ENCODE measurements at places on chromosomes 12 and 14.

DNA sequence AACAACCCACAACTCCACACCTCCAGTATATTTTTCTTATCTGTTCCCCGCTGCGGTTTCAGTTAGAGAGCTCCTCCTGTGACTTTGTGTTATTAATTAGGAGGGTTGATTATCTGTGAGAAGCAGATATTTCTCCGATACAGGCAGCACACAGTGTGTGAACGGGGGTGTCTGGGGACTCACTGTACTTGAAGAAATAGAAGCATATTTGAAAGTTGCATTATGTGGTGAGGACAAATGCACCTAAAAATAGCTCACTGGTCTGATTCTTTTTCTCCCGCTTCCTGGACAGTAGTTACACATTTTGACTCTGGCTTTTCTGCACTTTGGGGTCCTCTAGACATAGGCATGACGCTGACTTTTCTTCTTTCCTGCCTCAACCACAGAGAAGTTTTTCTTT lies 277.7 kb downstream of the VRK1 start:
- DNase-seq = no peak

DNA sequence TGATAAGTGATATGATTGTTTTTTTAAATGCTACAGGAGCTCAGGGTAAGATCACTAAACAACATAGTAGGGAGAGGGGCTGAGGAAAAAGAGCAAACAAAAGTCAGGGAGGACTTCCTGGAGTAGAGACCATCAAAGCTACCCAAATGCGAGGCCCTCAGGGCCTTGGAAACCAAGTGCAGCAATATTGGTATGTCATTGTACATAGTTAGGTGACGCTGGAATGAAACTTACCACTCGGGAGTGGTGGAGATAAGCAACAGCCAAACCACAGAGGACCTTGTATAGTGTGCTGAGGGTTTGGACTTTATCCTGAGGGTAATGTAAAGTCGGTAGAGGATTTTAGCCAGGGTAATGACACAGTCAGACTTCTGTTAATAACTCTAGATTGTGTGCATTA lies 13.8 kb downstream of the KITLG start:
- DNase-seq = no peak

GRCh38 chr12:76830436-76830835 lies 48.4 kb downstream of the CSRP2 start:
- DNase-seq = no peak

- DNase-seq = no peak
Observed at GRCh38 chr12:46669720-46670119, 156.1 kb downstream of the SLC38A4 start.

- DNase-seq = no peak
Observed at GRCh38 chr12:31874961-31875608, 84.1 kb upstream of the RESF1 start.

Measured in cortex of kidney (tissue), 1 donor.